Stimulated activated CD4-positive, alpha-beta T cell treated with anti-CD3 and anti-CD28 coated beads, TNF-alpha, amount 100 ng/mL, for 1 hour (primary cell): ENCODE measurements at places on chromosomes 6 and 20.

GRCh38 chr6:84278321-84278998, 51.0 kb upstream of the CEP162 start:
- no peak for DNase-seq

- peak; percentile 22 for DNase-seq
Observed at GRCh38 chr6:28865401-28866204, 58.2 kb downstream of the TRIM27 start.

GRCh38 chr6:157723376-157723775, 99.7 kb upstream of the SNX9 start:
- no peak for DNase-seq

DNA sequence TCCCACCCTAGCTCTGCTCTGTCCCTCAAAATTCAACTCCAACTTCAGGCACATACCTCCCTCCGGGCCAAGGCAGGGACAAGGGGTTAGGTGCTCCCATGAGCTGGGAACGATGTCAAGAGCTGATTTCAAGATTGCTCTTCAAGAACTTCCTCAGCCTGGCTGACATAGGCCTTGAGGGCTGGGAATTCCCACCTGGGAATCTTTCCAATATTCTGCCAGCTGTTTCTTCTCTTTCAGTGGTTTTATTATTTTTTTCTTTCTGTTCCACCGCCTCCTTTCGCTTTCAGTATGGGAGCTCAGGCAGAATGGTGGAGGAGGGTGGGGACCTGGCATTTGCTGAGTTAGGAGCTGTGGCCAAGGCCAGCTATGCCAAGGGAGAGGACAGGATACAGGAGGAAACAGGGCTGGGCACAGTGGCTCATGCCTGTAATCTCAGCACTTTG, 33.7 kb downstream of the SRSF3 start:
- no peak for DNase-seq

GRCh38 chr6:31729515-31729978, 448 bp upstream of the DDAH2 start:
- DNase-seq: peak; percentile 64

DNA sequence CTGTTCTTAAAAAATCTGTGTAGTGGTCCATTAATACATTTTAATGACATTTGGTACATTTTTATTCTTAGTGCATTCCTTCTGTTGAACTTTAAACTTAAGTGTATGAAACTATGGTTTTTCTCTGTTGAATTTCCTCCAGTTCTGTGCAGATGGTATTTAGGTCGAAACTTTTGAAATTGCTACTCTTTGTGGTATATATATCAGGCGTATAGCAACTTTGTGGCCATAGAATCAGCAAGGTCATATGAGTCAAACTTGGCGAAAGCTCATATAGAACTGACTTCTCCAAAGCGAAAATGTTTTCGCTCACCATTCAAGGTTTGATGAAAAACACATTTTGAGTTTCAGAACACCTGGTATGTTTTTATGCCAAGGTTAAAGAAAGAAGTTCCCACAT, 93.7 kb downstream of the MAP3K4 start:
- no peak for DNase-seq

DNA sequence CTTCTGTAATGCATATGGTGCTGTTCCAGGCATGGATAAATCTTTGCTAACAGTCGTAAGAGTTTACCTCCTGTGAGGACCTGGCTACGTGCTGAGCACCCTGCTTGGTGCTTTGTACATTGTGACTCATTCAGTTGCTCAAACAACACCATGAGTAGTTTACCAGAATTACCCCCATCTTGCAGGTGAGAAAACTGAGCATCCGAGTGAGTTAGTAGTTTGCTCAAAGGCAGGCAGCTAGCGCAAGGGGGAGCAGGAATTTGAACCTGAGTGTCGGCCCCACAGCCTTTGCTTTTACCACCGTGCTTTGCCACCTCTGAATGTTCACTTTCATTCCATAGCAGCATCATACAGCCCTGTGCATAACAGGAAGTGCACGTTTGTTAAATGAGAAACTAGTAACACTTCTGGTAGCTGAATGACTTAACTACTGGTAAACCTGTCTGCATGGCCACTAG, 121.9 kb downstream of the MTHFD1L start:
- no peak for DNase-seq

DNA sequence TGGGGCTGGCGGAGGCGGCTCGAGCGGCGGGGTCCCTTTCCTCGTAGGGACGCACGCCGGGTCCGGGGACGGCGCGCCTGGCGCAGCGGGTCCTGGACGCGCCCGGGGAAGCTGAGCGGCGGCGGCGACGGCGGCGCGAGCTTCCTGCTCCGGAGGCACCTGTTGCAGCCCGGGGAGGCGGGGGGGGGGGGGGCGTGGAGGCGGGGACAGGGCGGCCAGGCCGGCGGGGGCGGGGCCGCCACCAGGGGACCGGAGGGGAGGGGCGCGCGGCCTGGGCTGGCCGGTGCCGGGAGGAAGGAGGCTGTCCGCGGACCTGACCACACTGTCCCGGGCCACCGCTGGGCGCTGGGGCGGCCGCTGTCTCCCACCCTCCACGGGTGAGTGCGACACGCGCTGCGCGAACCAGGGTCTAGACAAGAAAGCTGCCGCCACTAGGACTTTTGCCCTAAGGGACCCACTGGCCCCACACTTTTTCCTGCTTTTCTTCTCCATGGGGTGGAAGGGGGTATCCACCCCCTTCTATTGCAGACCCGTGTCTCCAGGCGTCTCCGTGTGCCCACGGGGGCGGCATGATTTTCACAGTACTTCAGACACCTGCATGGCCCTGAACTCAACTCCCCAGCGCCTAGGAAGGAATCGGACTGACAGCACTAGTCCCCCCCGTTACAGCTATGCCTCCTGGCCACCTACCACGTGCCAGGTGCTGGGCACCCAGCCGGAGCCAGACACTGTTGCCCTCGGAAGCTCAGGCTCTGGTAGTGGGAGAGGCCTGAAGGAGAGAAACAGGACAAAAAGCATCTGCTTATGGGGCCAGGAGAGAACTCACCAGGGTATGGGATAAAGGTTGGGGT, at the start of gene NFATC2:
Gene NFATC2, minus strand, starts transcription at position 149 of the 851 bp plus-strand sequence. CDS start 220 bp downstream, outside the sequence.
- DNase-seq: no peak

GRCh38 chr20:53883098-53883911, 187.1 kb downstream of the BCAS1 start:
- DNase-seq: no peak

DNA sequence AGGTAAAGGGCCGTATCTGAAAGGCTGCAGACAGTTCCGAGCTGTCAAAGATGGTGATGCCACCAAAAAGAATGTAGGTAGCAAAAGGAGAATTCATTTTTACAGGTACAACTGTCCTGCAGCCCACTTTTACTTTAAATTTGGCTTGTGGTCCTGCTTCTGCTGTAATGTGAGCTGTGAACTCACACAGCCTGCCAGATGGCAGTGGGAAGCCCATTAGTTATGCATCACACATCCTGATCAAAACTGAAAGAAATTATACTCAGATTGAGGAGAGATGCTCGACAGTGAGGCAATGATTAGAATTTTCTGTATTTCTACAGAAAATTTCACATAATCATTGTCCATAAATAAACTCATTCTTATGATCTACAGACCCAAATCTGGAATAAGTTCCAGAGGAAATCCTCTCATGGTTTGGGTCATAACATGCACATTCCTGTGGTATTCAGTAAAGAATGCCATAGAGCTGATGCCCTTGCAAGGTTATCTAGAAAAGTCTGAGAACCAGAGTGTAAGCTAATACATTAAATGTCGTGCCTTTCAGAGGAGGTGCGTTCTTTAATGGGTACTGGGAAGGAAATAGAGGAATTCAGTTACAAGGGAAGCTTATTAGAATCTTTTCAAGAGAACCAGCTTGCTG, 23.9 kb upstream of the E2F3 start:
- no peak for DNase-seq

GRCh38 chr6:33546766-33547165, 33.3 kb downstream of the BAK1 start:
- no peak for DNase-seq

GRCh38 chr20:24472426-24472825, 3.0 kb downstream of the SYNDIG1 start:
- DNase-seq: no peak

DNA sequence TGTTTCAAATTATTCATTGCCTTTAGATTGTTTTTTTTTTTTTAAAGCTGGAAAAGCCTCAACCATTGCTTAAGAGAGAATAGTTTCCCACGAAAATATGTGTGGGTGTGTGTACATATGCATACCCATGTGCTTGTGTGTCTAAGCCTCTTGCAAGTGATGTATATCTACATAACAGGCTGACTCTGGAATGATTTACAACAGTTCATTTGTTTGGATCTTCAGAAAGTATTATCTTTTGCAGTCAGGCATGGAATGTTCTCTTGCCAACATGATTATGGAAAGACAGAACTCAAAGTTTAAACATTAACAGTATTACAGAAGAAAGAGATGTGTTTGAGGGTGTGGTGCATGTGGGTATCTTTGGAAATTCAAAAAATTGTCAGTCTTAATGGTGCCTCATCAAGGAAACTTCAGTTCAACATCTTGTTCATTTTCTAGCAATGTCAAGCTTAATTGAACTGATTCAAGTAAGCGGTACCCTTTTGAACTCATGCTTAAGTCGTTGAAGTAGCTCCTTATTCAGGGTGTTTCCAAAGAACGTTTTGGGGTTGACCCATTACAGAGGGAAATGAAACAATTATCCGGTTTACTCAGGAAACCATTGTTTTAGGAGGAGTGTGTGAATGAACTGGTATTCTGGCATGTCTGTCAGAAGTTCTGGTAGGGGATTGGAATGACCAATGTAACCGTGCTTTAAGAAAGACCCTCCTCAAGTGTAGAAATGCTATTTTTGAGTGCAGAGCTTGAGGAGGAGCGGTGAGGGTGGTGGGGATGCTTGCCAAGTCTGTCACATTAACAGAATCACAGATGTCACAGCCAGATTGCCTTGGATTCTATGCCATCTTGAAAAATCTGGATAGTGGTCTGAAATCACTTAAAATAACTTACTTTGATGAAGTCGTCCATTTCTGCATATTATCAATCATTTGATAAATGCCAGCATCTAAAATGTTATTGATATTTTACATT, 60.3 kb downstream of the ADGRG6 start:
- DNase-seq: no peak
